ENCODE measurements at places on chromosomes 5 and 9.

DNA sequence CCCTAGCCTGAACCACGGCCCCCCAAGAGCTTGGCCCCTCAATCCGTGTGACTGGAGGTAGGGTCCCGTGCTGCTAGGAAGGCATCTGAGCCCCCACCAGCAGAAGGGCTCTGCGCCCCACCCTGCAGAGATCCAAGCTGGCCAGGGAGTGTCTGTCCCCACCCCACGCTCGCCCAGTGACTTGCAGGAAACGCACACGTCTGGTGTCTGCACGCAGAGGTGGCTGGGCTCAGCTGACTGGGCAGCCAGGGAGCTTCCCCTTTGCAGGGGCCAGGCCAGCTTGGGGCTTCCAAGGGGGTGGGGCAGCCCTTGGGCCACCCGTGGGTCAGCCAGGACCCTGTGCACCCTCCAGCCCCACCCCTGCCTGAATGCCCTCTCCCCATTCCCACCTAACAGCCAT, 24.3 kb downstream of the NOTCH1 start:
- no peak for DNase-seq

DNA sequence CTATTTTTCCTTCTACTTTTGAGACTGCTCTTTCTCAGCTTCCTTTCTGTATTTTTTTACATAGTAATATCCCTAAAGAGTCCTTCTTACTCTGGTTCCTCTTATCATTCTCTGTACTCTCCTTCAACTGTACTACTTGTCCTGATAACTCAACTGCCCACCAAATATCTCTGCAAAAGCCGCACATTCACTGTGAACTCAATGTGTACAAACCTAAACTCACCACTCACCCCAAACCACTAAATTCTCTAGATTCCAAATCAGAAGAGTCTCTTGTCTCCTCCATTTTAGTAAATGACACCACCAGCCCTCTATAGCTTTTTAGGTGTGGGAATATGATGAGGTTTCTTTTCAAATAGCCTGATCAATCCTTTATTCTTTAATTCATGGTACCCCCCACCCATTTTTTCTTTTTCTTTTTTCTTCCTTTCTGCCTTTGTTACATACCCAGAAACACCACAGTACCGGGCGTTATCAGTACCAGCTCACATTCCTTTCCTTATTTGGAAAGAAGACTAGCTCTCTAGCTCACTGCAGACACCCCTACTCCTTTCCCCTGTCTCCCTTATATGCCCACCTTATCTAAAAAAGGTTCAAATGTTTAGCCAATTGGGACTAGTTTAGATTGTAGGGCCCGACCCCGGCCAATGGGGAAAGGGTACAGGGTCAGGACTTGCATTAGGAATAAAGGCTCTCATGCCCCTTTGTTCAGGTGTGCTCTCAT, 63.1 kb upstream of the RANBP6 start:
- DNase-seq = no peak

GRCh38 chr9:784202-784601, 57.3 kb upstream of the DMRT1 start:
- no peak for DNase-seq

DNA sequence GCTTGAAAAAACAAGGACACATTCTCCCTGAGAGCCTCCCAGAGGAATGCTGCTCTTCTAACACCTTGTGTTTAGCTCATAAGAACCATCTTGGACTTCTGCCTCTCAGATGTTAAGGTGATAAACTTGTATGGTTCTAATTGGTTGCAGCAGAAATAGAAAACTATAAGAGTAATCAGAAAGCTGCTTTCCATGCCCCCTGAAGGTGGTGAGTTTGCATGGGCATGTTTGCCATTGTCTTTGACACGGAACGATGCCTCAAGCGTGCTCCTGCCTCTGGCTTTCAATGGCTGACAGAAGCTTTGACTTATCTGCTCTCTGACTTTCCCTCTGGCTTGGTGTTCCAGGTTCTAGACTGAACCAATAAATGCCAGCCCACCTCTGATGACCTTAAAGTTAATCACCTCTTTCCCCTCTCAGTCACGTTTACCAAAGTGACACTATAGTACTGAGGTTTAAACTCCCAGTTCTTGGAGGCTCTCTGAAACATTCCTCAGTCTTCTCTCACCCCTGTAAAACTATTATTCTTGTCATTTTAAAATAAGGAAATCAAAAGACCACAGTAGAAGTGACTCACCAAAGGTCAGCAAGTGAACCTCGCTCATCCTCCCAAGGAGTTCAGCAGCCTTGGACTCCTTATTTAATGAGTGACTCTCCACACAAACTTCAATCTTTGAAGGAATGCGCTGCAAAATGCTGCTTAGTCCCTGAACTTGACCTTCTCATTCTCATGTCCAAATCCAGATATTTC, 103.6 kb downstream of the PIK3R1 start:
- no peak for DNase-seq

DNA sequence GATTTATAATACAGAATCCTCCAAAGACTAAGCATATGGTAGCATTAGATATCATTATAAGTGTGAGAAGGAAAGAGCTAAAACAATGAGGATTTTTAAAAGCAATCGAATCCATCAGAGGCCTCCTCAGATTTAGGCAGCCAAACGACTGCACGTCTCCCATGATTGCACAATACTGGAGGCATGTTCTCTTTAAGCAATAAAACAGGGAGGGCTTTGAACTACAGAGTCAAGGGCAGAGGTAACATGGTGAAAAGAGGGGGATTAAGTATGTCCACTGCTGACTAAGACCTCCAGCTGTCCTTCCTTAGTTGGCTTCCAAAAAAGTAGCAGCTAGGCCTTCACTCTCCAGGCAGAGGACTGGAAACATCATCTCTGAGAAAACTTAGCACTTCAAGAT, 298.7 kb upstream of the RGMB start:
- DNase-seq = no peak

DNA sequence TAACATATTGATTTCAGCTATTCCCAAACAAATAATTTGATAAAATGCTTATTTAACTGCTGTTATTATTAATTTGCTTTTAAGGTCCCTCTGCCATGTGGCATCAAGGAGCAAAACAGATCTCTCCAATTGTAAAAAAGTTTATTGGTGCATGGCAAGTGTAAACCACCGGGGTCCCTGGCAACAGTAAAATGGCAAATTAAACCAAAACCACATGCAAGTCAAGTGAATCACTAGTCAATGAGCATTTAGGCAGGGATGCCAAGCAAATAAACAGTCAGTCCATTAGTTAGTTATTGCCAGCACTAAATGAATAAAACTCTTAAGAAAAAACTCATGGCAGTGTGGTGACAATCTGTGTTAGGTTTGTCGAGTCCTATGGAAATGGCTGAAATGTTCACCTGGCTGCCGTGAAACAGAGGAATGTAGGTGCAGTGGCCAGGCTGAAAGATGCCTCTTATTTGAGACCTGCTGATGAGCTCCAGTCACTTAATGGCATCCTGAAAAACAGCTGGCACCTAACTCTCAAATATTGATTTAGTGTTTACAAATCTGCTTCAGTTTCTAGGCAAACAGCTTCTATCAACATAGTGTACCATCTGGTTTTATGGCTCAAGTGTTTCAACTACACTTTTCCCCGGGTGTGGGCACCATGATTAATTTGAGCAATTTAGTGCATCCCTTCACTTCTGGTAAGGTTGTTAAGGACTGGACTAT, 296.5 kb upstream of the ITGA1 start:
- DNase-seq = no peak

- no peak for DNase-seq
Observed at GRCh38 chr5:58490402-58491050, 709 bp upstream of the GAPT start.

GRCh38 chr9:12166518-12166917, 526.7 kb upstream of the TYRP1 start:
- DNase-seq = no peak

GRCh38 chr5:160198841-160199409, 30.4 kb upstream of the FABP6 start:
- DNase-seq = no peak

- no peak for DNase-seq
Observed at GRCh38 chr9:136372561-136373299, 739 bp downstream of the CARD9 start.

GRCh38 chr5:34008802-34009201, 952 bp upstream of the AMACR start:
- no peak for DNase-seq

DNA sequence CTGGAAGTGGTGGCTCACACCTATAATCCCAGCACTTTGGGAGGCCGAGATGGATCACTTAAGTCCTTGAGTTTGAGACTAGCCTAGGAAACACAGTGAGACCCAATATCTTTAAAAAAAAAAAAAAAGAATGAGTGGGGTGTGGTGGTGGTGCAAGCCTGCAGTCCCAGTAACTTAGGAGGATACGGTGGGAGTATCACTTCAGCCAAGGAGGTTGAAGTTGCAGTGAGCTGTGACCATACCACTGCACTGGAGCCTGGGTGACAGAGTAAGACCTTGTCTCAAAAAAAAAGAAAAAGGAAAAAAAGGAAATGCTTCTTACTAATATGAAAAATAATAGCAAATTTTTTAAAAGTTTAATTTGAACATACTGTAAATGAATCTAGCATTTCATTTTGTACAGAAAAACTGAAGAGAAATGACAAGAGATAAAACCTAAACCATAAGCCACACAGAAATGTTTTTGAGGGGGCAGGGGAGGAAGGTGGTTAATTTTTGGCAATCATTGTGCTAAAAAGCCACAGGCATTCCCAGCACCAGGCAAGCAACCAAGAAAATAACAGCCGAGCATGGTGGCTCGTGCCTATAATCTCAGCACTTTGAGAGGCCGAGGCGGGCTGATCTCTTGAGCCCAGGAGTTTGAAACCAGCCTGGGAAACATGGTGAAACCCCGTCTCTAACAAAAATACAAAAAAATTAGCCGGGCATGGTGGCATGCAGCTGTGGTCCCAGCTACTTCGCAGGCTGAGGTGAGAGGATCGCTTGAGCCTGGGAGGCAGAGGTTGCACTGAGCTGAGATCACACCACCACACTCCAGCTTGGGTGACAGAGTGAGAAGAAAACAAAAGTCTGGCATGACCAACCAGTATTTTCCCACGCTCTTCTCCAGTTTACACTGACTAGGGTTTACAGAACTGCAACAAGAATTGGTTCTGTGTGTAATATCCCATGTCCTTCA, 114.5 kb upstream of the NR5A1 start:
- DNase-seq = no peak

DNA sequence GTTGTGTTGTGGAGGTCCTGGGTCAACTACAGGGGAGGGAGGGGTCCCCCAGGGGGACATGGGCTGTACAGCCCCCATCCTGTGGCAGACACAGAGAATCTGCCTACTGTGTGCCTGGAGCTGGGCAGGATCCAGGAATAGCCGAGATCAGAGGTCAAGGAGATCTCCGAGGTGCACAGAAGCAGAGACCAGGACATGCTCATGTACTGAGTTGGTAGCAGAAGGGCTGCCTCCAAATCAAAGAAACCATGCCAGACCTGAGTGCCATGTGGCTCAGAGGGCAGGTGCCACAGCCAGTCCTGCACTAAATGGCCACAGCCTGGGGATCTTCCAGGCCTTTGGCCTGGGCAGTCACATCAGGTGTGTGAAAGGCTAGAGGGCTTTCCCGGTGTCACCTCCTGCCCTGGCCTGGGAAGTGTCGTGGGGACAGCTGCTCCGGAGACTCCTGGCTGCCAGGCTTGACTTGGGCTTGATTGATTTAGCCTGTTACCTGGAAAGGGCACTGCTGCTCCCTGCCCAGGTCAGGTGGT, 27.8 kb downstream of the GSN start:
- DNase-seq = no peak

- DNase-seq = peak; percentile 39
Observed at GRCh38 chr9:132486706-132487350, 76.8 kb downstream of the CFAP77 start.

GRCh38 chr9:18829873-18830272, 203.1 kb downstream of the SAXO1 start:
- DNase-seq = no peak

DNA sequence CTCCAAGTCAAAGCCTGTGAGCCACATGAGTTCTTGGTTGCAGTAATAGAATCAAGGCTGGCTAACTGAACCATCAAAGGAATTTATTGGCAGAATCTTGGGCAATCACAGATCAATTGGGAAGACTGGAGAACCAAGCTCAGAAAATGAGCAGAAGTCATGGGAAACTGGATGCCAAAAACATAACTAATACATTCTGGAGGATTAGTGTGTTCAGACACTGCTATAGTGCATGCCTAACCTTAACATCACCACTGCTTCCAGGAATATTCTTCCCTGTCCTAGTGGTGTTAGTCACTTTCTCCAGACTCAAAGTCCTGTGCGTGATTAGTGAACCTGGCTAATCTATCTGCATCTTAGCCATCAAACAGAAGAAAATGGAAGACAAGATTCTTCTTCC, 843.7 kb downstream of the EFNA5 start:
- DNase-seq = no peak

DNA sequence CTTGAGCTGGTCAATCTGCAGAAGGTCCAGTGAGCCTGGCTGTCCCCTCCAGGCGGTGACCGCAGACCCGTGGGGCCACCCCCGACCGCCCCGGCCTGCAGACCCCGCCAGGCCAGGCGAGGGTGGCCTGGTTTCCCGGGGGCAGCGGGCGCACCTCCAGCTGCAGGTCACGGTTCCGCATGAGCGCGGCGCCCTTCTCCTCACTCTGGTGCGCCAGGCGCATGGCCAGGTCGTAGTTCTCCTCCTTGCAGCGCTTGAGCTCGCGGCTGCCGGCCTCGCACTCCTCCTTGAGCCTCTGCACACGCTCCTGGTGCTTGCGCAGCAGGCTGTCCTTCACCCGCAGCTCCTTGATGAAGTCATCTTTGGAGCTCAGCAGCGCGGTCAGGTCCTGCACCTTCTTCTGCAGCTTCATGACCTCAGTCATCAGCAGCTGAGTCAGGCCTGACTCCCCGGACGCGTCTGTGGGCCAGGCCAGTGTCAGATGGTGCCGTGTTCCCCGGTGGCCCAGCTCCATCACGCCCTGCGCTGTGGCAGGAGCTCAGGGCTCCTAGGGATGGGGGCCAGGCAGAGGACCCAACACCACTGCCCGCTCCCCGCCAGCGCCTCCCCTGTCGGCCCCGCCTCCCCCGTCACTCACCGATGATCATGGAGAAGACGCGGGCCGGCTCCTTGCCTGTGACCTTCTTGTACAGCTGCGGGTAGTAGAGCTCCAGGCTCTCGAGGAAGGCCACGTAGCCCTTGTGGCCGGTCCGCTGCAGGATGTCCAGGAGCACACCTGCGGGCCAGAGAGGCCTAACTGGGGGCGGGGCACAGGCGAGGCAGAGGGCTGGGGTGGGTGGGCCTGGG, 2.6 kb downstream of the CARD9 start:
- no peak for DNase-seq

DNA sequence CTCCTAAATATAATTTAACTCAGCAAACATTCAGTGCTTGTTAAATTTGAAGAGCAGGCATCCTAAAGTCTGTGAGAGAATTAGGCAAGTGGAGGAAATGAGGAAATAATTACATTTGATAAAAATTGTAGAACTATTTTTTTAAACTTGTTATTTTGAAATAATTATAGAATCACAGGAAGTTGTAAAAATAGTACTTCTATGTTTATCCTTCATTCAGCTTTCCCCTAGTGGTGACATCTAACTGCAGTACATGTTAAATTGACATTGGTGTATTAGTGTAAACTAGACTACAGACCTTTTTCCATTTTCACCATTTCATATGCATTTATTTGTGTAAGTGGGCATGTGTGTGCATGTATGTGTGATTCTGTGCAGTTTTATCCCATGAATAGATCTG, 51.6 kb downstream of the F2RL2 start:
- DNase-seq = no peak
